ENCODE measurements at places on chromosomes 16 and 17.

- peak; percentile 26 for DNase-seq
Measured at GRCh38 chr17:68356520-68356919, 65.2 kb downstream of the ARSG start.

DNA sequence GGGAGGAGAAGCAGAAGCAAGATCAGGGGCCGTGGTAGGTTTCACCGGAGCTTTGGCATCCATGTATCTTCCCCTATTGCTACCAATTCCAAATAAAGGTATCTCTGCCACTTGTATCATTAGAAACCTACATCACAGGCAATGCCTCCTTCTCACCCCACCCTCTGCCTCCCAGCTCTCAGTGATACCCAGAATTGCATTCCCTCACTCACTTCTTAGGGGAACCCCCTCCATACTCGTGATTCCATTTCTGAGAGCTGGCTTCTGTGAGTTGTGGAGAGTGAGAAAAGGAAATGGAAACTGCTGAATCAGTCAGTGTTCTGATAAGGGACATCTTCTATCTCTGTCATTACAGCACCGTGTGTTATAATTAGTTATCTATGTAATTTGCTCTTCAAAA, 2.3 kb upstream of the CCL3 start:
- DNase-seq: no peak

DNA sequence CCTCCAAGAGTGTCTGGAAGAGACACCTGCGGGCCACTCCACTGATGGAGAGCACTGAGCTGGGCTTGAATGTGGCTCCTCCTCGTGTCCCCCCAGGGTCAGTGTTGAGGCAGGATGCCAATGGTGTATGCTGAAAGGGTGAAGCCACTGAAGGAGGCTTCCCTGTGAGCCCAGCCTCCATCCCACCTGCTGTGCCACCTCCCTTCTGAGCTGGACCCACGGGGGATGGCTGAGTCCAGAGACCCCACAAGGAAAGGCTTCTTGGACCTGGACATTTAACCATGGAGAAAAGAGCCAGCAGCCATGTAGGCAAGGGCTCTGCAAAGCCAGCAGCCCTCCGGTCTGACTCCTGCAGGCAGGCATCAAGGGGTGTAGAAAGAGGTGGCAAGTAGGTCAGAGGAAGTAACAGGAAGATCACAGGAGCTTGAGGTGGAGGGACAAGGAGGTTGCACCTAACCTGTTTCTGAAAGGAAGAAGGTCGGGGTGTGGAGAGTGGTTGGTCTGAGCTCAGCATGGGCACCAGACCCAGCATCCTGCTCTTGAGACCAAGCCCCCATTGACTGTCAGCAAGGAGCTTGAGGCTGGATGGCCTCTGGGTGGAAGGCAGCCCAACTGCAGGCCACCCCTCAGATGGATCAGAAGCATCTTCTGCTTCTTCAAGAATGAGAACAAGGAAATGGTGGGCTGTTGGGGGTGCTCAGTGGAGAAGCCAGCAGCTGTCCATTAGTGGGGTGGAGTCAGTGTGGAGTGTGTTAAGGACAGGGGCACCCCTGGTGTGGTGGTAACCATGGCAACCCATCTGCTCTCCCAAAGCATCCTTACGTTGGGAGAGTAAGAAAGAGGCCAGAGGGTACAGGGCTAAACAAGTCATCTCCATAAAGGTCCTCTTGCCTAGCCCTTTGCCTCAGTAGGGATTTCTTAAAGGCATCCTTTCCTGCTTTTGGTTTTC, 80.7 kb downstream of the PLD6 start:
- DNase-seq: no peak

DNA sequence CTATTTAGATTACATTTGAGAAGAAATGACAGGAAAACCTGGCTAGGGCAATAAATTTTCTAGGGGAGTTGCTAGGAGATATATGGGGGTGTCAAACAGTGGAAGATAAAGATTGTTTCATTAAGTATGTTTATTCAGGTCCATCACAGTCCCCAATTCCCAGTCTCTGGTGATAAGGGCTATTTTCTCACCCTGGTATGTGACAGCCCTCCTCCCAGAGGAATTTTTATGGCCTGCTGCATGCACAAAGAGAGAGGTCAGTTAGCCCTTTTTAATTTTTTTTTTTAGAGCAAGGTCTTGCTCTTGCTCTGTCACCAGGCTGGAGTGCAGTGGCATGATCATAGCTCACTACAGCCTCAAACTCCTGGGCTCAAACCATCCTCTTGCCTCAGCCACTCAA, 53.6 kb upstream of the ATF7IP2 start:
- DNase-seq: no peak

- no peak for DNase-seq
Measured at GRCh38 chr17:62111562-62112171, 46.6 kb upstream of the MED13 start.

DNA sequence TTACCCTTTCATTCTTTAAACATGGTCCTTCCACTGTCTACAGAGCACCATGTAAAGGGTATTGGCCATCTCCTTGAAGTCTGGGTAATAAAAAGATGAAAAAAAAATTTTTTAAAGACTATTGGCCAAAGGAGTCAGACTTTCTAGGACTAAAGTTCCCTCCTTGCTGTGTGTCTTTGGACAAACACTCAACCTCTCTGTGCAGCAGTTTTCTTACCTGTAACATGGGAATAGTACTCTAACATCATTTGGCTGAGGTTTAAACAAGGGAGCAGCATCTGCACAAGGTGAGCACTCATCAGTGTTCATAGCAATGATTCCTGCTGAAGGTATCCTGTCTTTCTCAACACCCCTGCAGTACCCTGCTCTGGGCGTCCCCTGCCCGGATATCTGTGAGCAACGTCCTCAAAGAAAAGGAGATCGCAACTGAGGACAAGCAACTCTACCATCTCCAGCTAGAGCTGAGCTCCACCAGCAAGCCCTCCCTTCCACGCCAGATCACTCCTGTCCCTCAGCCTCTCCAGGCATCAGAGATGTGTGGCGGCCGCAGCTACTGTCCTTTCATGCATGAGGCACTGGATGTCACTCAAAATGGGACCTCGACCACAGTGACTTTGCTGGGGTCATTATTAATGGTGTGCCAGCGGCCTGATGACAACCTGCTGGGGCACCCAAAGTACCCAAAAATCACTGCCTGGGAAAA, 29.5 kb upstream of the RPH3AL start:
- DNase-seq: no peak

- no peak for DNase-seq
Measured at GRCh38 chr16:68823401-68824135, 19.8 kb upstream of the TANGO6 start.

DNA sequence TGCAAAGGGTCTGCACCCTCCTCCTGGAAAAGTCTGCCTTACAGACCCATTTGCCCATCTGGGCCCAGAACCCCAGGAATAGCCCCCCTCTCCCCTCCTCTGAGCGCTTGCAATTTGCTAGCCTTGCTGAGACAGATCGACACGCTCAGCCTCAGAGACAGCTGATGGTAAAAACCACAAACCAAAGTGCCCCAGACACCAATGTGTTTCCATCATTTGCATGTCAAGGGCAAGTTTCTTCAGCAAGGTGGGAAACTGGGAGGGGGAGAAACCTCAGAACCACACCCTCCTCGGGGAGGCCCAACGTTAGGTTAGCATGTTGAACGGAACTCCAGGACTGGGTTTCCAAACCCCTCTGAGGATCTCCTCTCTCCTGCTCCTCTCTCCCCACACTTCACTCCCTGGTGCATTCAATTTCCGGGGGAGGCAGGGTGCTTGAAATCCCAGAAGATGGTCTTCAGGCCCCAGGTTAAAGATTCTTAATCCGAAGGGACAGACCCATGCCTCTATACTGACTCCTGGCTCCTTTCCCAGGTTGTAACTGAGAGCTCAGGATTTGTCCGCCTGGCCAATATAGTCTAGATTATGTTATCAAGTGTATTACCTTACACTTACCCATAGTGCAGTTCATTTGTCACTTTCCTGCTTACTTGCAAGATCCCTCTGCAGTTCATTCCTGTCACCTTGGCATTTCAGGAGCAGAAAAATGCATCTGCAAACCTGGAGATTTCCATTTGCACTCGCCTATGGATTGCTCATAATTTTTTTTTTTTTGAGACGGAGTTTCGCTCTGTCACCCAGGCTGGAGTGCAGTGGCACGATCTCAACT, 1.3 kb upstream of the CUEDC1 start:
- peak; percentile 45 for DNase-seq

- DNase-seq: no peak
Measured at GRCh38 chr16:28304214-28304613, 11.9 kb downstream of the SBK1 start.
